ENCODE measurements at places on chromosomes 1 and 21. TPM values are rescaled to one million over a fixed set of nuclear protein-coding genes. Genes with fewer than 3 reads are reported as not detected.

GRCh38 chr1:209755926-209756614 is at the start of gene TRAF3IP3:
Gene TRAF3IP3, plus strand, starts transcription at chr1:209756053. Its CDS starts 3,987 bp downstream, at chr1:209760040.
- no peaks in the 10 kb centered on the region for H3K4me1 ChIP-seq
- no peaks in the 10 kb centered on the region for H3K27me3 ChIP-seq
- no peak for DNase-seq
- no peak within 1 kb of the TSS for H3K4me3 ChIP-seq

GRCh38 chr1:60281360-60281932 is 207.9 kb upstream of the C1orf87 start:
- no peaks in the 10 kb centered on the region for H3K4me1 ChIP-seq
- no peaks in the 10 kb centered on the region for H3K36me3 ChIP-seq
- no peak overlapping the region for H3K4me3 ChIP-seq
- peak; percentile 13 for DNase-seq
- no peaks in the 10 kb centered on the region for H3K27me3 ChIP-seq
- H3K27ac ChIP-seq = no peak overlapping the region

The CLIC6 gene
- 6.8 TPM for polyA plus RNA-seq

GRCh38 chr21:43278359-43278758 is 109.6 kb downstream of the CRYAA start:
- no peaks in the 10 kb centered on the region for H3K4me1 ChIP-seq
- H3K27me3 ChIP-seq = no peaks in the 10 kb centered on the region
- peak; percentile 42 for DNase-seq
- no peak overlapping the region for H3K4me3 ChIP-seq

- H3K27ac ChIP-seq = no peak overlapping the region
- no peak overlapping the region for H3K4me3 ChIP-seq
- H3K4me1 ChIP-seq = no peaks in the 10 kb centered on the region
- DNase-seq = no peak
Observed at GRCh38 chr1:30704271-30704670, 19.1 kb downstream of the MATN1 start.

DNA sequence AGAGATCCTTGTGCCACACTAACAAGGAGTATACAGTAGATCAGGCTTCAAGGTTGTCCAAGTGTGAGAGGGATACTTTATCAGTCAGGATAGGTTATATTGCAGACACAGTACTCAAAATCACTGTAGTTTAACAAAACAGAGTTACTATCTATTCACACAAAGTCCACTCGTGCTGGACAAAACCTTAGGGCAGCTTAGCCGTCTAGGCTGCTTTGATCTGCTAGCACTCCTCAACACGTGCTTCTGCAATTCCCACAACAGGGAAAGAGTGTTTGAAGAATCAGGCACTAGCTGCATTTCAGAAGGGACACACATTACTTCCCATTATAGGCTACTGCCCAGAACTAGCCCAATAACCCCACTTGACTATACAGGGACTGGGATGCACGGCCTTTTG is 39.5 kb downstream of the MEF2D start:
- H3K4me3 ChIP-seq = no peak overlapping the region
- peaks cover 12% of the 10 kb centered on the region for H3K4me1 ChIP-seq
- H3K36me3 ChIP-seq = no peaks in the 10 kb centered on the region
- no peak overlapping the region for H3K27ac ChIP-seq

DNA sequence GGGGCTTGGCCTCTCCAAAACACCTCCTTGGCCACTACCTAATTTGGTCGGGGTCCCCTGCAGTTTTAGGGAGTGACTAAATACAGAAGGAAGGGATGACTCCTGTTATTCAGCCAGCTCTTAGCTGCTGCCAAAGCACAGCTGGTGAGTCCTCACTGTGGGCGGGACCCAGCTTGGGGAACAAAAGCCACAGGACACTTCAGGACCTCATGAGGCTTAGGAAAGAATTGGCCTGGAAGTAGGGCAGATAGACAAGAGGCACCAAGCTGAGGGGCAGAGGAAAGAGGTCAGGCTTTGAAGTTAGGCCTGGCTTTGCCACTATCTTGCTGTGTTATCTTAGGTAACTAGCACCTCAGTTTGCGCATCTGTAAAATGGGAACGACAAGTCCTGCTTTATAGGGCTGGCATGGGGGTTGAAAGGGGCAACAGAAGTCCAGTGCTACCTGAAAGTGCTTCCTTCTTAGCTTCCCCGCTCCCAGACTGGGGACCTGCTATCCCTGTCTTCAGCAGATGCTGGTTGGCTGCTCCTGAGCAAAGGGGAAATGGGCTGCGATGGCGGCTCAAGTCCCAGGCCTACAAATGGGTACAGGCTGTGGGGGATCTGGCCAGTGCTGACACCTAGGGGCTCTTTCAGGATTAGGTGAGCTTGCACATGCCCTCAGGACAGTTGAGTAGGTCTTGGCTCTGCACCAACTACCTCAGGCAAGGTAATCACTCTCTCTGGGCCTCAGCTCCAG is 15.7 kb downstream of the IFI6 start:
- H3K4me1 ChIP-seq = peaks cover 3% of the 10 kb centered on the region
- H3K27me3 ChIP-seq = no peaks in the 10 kb centered on the region
- H3K27ac ChIP-seq = no peak overlapping the region
- no peak for DNase-seq
- no peak overlapping the region for H3K4me3 ChIP-seq
- H3K36me3 ChIP-seq = no peaks in the 10 kb centered on the region

The PPIAL4G gene
- polyA plus RNA-seq = not detected

DNA sequence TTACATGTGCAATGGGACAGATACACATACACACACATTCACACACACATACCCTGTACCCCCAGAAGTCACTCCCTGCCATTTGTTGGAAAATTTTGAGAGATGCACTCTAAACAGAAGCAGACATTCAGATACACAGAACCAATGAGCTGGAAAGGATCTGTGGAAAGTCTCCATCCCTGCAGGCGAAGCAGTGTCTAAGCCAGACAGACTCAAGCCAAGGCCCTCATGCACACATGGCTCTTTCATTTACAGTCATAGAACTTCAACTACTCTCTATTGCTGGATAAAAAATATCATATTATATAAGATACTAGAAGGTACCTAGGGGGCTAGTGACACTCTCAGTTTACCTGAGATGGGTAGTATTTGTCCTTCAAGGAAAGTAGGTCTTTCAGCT is 7.3 kb upstream of the SEC16B start:
- DNase-seq = no peak
- no peaks in the 10 kb centered on the region for H3K36me3 ChIP-seq
- H3K4me1 ChIP-seq = no peaks in the 10 kb centered on the region
- H3K27ac ChIP-seq = no peak overlapping the region

The AKR7A3 gene
- polyA plus RNA-seq = 0.23 TPM
